ENCODE measurements at places on chromosomes 11 and 22.

DNA sequence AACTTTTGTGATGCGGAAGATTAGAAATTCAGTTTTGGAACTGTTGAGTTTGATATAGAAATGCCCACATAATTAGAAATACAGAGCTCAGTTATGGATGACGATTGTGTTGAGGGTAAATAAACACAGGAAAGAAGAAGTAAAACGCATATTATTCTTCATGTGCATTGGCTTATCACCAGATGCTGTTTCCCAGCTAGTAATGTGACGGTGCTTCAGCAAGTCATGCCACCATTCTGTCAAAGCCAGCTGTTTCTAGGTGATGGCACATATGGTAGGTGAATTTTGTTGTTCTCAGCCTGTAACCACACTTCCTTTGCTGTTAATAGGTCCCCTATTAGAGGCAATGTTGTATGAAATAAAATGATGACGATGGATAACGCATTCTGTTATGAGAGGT, 68.9 kb downstream of the C11orf65 start:
- no peak for DNase-seq

GRCh38 chr11:58509748-58510147, 1.8 kb upstream of the OR5B21 start:
- DNase-seq, result no peak

- DNase-seq, result no peak
These were observed 3.2 kb upstream of the MRPL23 start for GRCh38 chr11:1943977-1944376.

DNA sequence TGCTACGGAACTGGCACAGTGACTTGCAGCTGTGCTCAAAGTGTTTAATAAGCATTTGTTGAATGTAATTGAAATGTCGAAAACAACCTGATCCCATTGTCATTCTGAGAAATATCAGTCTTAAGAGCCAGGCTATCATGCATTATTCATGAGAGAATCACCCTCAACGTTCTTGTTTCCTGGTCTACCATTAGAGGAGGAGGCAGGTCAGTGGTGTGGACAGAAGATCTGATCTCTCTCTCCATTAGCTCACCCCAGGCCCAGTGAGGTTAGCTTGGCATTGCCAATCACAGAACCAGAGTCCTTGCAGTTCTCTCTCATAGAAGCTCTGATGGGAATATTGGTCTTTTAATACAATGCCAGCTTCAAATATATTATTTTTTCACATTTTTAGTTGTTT, 121.1 kb upstream of the SPON1 start:
- no peak for DNase-seq

DNA sequence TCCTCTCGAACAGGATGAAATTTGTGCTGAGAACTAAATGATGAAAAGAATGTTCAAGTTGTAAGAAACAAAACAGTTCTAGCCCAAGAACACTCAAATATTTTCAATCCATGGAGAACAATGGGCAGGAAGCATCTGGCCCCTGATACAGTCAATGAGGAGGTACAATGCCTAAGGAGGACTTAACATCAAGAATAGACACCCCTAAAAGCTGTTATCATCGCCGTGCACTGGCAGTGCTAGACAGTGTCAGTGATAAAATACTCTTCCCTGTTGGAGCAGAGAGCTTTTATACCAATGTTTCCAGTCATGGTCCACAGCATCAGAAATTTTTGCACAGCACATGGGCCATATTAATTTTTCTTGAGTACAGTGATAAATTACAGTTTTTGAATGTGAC, 20.2 kb upstream of the VSTM5 start:
- DNase-seq, result no peak

- no peak for DNase-seq
These were observed 22.4 kb upstream of the THY1 start for GRCh38 chr11:119445379-119445778.

- DNase-seq, result no peak
These were observed 72.4 kb upstream of the CARD18 start for GRCh38 chr11:105211806-105212554.

DNA sequence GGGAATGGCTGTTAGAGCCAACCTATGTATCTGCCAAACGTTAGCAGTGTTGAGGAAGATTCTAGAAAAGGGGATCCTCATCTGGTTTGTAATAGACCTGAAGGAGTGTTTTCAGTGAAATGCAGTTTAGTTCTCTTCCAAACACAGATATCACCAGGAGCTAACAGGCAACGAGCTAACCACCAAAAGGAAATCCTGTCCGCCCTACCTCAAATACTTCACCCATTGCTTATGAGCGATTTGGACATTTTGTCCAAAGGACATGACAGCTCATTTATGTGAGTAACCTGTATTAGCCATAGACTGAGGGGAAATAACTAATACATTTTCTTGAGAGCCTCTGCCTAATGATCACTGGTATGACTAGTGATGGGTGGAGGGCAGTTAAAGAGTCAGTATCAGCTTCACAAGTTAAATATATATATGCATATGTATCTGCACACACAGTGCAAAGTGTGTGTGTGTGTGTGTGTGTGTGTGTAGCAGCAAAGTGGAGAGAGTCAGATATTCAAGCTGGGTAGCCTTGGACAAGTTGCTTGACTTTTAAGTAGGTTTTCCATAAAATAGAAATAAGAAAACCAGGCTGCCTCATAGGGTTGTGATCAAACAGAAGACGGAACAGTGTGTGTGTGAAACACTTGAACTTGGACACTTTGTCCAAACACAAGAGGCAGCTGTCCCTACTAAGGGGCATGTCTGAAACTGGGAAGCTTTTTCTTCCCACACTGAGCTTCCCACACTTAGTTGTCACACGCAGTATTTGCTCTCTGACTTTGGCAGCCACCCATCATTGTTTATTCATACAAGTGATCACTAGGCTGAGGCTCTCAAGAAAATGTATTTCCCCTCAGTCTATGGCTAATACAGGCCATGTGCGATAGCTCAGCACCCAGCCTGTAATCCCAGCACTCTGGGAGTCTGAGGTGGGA, 940 bp upstream of the C11orf91 start:
- DNase-seq, result no peak

- no peak for DNase-seq
These were observed 108.0 kb downstream of the KCNQ1OT1 start for GRCh38 chr11:2591805-2592204.

GRCh38 chr22:27727673-27728451, 73.7 kb downstream of the MN1 start:
- no peak for DNase-seq

GRCh38 chr11:91563176-91563575, 661.4 kb upstream of the FAT3 start:
- DNase-seq, result no peak

DNA sequence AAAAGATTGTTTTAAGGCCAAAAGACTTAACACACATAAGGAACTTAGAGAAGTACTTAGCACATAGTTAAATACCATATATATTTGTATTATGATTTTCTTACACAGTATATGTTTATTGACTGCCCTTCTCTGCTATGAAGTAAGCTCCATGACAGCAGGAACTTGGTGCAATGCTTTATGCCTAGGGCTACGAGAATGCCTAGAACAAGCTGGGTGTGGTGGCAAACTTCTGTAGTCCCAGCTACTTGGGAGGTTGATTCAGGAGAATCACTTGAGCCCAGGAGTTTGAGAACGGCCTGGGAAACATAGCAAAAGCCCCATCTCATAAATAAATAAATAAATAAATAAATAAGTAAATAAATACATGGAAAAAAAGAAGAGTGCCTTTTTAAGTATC, 1.9 kb downstream of the SLC5A12 start:
- DNase-seq, result no peak

GRCh38 chr22:23700706-23701105, 9.9 kb downstream of the RGL4 start:
- no peak for DNase-seq

- no peak for DNase-seq
These were observed 1.6 kb downstream of the LMO1 start for GRCh38 chr11:8261921-8262551.

DNA sequence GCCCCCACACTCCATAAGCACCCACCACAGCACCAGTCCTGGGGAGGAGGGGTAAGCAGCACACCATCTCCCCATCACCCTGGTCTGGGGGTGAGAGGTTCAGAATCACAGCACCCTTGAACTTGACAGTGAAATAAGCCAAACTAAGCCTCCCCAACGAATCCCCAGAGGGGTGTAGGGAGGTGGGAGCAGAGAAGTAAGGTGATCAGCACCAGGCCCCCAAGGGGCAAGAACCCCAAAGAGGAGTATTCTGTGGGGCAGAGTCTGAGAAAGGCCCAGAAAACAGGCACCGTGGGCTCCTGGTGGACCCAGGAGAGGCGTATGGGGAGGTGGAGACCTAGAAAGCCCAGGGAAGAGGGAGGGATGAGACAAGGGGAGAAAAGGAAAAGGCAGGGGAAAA, 30.9 kb downstream of the ARAP1 start:
- no peak for DNase-seq

DNA sequence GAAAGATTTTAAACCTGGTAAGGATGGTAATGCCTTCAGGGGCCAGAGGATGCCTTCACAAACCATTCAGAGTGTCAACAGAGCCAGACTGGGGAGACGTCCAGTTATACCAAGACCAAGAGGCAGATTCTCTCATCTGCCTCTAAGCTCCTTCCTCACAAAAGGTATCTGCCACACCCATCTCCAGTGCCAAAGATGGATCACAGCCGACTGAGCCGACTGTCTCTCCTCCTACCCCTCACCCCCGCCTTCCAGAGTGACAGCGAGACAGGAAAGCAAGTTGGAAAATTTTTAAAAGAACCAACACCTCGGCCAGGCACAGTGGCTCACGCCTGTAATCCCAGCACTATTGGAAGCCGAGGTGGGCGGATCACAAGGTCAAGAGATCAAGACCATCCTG, 79.1 kb upstream of the AKIP1 start:
- DNase-seq, result no peak

DNA sequence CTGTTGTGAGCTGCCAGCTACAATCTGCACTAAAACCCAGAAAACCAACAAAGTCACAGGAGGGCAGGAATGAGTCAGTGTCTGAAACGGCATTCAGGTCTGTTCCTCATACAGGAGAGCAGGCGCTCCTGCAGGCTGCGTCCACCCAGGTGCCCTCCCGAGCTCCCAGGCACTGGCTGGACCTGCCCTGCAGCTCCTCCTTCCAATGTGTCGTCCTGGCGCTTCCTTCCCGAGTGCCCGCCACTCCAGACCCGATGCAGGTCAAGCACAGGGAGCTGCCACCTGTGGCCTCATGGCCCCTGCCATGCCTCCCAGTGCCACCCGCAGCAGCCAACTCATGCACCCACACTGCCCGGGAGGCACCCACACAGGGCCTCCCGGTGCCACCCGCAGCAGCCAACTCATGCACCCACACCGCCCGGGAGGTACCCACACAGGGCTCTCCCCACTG, 12.0 kb downstream of the BRD1 start:
- DNase-seq, result no peak

DNA sequence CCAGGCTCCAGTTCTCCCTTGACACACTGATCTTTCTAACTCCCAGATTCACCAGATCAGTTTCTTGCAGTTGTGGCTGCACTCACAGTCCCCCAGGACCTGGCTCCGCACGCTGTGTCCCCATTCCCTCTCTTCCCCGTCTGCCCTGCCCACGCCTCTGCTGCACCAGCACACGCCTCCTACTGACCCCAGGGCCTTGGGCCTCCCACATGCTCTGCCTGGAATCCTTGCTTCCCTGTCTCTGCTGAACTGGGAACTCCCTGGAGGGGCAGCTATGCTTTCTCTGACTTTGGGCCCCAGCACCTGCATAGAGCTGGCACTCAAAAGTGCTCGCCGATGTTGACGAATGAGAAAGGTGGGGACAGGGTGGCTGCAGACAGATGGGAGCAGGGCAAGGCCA, 68.9 kb downstream of the MYO7A start:
- DNase-seq, result no peak

DNA sequence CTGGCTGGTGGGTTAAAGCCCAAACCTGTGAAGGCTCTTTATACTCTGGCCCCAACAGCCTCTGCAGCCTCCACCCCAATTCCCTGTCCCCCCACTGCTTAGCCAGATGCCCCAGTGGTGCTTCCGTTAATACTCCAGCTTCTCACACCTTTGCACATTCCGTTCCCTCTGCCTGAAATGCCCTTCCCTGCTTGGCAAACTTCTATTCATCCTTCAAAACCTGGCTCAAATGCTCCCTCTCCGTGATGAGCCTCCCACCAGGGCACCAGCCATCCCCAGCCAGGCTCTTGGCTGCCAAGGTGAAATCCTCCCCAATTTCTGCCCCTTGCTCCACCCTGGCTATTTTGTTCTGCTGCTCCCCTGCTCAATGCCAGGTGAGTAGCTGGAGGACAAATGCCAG, 12.5 kb upstream of the FADS3 start:
- DNase-seq, result no peak

DNA sequence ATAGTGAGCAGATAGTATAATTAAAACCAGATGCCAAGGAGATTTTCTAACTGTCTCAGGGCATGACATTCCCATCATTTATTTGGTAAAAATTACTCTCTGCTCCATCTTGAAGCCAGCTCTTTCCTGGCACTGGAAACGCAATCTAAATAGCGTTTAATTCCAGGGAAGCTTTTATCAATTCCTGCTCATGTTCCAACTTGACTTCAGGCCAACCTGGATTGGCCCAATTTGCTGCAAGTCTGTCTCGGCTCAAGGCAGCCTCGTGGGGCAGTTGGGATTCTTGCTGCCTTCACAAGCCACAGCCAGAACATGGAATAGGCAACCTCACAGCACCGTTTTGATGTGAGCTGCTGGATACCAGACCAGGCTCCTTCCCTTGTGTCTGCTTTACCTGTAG, 1255.9 kb downstream of the TBC1D22A start:
- no peak for DNase-seq

DNA sequence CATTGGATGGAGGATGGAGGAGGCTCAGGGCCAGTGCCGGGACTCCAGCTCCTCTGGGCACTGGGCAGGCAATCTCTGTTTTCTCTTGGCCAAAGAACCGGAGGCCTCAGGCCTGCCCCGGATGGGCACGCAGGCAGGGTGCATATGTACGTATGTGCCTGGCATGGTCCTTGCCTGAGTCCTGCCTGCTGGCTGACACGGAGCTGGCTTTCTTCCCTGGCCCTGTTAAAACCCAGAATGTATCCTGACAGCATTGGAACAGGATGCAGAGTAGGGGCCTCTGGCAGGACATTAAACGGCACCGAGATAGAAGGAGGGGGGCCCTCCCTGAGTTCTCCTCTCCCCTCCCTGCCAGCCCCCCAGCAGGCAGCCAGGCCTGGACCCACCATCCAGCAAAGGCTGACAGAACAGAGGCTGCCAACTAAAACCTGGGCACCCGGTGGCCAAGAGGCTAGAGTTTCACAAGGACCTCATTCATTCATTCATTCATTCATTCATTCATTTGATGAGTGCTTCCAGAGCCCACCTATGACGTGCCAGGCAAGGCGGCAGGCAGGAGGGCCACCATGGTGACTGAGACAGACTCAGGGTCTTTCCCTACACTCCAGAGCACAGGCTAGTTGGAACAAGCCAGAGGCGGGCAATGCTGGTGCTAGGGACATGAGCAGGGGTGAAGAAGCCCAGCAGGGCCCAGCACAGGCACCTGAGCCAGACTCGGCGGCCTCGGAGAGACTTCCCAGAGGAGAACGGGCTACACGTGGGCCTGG, 28.8 kb downstream of the FLRT1 start:
- DNase-seq, result no peak

DNA sequence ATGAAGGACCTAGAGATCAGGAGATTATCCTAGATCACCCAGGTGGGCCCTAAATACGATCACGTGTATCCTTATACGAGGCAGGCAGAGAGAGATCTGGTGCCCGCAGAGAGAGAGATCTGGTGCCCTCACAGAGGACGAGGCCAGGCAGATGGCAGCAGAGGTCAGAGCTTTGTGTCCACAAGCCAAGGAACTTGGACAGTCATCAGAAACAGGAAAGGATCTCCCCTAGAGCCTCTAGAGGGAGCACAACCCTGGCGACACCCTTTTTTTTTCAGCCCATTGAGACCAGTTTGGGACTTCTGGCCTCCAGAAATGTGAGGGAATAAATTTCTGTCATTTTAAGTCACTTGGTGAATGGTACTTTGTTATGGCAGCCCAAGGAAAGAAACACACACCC, 25.5 kb upstream of the TIMP3 start:
- no peak for DNase-seq

Measured in activated naive CD8-positive, alpha-beta T cell treated with anti-CD3 and anti-CD28 coated beads, Interleukin-2, amount 50 U/mL, for 24 hours (primary cell).